ENCODE measurements at places on chromosomes 5 and 9.

- no peak for DNase-seq
Observed at GRCh38 chr5:142807372-142807911, 37.3 kb downstream of the ARHGAP26 start.

DNA sequence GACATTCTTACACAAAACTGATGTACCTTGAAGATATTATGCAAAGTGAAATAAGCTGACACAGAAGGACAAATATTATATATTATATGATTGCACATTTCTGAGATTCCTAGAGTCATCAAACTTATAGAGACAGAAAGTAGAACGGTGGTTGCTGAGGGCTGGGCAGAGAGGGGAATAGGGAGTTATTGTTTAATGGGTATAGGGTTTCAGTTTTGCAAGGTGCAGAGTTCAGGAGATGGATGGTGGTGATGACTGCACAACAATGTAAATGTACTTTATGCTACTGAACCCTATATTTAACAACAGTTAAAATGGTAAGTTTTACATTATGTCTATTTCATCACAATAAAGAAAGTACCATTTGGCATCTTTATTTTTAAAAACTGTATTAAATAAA is 315.8 kb upstream of the POU5F2 start:
- no peak for DNase-seq

DNA sequence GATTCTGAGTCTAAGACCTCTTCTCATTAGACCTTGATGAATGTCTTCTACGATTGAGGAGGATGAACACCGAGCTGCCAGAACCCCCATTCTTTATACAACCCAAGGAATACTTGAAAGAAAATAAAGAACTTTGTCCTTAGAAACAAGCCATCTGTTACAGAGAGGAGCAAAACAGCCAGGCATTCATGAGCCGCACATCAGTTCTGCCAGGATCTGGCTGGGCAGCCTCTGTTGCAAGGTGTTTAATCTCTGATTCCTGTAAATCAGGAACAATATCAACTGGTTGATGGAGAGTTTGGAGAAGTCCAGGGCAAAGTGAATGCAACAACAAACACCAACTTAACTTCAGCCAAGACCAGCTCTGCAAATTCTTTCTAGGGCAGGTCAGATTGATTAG is 165.5 kb upstream of the DMAC1 start:
- DNase-seq, result no peak

DNA sequence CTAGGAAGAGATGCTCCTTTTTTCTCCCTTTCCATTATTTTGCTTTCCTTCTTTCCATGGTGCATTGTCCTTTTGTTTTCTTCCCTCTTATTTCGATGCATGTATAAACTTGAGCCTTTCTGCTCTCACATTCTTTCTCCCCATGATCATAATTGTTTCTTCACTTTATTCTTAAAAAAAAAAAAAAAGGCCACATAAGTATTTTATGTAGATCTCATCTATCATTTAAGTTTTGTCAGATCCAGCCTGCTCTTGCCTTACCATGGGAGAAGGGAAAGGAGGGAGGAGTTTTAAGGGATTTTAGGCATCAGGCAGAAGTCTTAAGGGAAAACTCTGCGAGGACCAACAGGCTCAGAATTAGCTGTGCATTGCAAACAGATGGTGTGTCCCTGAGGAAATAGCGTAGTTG is 11.1 kb downstream of the TGFBR1 start:
- DNase-seq, result no peak

GRCh38 chr5:157540707-157541446 is 34.7 kb downstream of the ADAM19 start:
- DNase-seq, result peak; percentile 68

- no peak for DNase-seq
Observed at GRCh38 chr9:127949827-127950512, 12.3 kb upstream of the DPM2 start.

Data from adipocyte (in vitro differentiated cells).